Left lobe of liver (tissue), 2 donors: ENCODE measurements at places on chromosomes 2 and 18.

DNA sequence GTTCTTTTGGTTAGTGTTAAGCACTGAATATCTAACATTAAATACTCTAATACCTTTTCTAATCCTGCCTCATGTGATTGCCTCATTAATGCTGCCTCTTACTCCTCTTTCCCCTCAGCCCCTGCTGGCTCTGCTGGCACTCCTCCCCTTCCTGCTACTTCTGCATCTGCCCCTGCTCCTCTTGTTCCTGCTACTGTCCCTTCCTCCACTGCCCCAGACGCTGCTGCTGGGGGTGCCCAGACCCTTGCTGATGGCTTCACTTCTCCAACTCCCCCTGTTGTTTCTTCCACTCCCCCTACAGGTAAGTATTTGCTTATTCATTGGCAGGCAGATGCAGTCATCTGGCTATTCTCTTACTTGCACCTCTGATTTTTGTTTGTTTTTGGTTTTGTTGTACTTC is 68.5 kb downstream of the ABI2 start:
- no peak for DNase-seq

GRCh38 chr2:179824961-179825360 is 36.5 kb downstream of the ZNF385B start:
- no peak for DNase-seq

DNA sequence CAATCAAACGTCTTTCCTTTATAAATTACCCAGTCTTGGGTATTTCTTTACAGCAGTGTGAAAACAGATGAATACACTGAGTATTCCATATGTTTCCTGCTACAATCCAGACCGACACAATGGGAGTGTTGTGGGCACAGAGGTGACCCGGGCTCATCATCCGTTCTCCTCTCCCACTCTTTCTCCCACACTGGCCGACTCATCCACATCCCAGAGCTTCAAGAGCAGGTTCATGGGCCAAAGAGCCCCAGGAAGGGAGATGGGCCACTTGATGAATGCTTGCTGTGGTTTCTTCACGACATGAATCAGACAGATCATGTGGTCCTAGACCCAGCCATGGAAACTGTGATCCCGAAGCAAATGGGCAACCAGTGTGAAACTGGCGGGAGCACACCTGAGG is 4.1 kb upstream of the COPS8 start:
- no peak for DNase-seq

- DNase-seq: no peak
Observed at GRCh38 chr2:127535422-127535901, at the start of gene MYO7B. Gene MYO7B (plus strand): TSS chr2:127535683. CDS start chr2:127559723, 24,040 bp downstream.

GRCh38 chr2:67164771-67165522 is 232.2 kb upstream of the ETAA1 start:
- DNase-seq: no peak

- DNase-seq: no peak
Observed at GRCh38 chr2:214671319-214671885, 138.1 kb downstream of the BARD1 start.

DNA sequence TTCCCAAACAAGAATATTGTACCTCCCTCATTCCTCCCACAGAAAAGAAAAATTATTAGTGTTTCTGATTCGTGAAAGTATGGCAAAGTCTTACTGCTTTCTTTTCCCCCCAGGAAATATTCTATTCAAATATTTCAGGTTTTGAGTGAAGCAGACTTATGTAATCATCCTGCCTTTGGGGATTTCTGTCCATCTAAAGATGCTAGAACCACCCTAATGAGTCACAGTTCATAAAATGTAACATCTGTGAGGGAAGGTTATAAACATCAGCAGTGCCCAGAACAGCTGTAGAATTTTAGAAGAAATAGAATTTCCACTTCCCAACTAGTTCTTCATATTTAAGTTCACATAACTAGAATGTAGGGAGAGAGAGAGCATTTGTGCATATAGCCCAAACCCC is 39.0 kb downstream of the EEF1B2 start:
- DNase-seq: no peak

DNA sequence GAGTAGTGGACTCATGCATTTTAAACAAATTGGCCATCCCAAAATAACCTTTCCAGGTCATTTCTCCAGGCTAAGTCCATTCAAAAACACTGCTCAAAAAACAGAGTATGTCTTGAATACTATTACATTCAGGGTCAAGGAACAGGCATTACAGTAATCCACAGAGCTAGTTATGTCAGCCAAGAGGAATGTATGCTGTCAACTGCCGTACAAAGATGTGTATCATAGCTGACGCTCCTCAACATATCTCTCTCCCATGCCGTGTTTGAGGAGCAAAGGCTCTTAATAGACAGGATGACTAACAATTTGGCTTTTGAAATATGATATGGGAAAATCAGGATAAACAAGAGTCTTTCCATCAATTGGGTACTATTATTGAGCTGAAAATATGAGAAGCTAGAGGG is 68.8 kb upstream of the KCTD1 start:
- DNase-seq: no peak

DNA sequence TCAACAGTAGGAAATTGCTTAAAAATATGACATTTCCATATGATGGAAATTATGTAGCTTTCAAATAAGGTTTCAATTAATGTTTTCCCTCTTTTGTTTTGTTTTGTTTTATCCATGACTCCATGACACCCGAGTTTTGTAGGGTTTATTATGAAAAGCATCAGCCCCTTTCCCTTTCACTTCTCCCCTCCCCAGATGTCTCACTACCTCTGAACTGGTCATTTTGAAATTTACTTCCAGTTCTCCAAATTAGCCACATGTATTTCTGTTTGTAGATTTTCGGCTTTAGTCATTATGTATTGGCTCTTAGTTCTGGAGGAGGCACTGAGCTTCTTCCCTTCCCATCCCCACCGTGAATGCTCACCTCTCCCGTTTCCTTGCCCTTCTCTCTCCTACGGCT is 18.6 kb upstream of the VPS4B start:
- no peak for DNase-seq

DNA sequence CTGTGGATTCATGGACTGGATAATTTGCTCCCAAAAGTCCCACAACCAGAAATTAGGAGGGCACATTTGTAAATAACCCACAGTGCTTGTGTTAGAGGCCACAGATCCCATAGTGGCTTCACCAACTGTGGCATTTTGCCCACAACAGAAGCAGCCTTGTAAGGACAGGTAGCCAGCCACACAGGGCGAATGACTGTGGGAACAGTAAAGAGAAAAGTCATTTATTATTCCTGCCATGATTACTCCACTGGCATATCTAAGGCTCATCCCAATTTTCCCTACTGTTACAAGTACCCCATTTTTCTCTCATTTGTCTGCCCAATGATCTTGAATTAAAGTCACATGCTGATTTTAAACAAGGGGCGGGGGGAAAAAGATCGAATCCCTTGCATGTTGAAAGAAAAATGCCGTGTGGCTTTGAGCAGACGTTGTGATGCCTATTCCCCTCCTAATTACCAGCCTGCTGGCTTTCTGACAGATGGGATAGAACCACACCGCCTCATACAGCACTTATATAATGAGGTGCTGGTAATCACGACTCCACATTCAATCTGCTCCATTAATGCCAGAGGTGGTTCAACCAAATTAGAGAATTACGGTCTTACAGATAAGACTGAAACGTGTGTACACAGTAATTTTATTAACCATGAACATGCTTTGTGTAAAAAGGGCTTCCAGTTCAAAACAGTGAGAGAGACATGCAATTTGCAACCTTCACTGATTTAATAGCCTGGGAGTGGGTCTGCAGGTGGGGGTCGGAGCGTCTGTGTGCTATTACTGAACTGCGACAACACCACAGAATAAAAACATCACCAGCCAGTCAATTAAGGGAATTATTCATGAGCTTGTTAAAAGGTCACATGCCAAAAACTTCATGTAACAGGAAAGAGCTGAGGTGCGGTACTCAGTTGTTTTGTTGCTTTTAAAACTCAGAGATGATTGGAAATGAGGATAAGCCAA is 196.0 kb downstream of the TMEM163 start:
- DNase-seq: no peak

DNA sequence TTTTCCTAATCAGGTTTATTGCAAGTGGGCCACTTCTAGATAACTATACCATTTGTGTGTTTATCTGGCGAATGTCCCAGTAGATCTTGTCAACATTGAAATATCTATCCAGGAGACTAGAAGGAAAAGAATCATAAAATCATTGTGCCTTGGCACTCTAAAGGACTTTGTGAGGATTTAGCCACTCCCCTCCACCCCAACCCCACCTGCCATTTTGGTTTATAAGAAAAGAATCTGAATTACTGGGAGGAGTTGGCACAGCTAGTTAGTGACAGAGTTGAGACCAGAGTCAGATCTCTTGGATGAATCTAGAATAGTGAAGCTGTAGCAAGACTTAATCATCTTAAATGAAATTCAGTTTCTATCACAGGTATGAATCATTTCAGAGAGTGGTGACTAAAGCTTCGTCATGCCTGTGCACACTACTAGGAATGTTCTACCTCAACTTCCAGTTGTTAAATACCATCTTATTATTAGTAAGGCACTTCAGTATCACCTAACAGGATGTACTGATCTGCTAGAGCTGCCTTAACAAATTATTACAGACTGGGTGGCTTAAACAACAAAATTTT is 212.7 kb upstream of the SLC14A2 start:
- no peak for DNase-seq

GRCh38 chr2:214895469-214895868 is 86.0 kb upstream of the BARD1 start:
- no peak for DNase-seq

DNA sequence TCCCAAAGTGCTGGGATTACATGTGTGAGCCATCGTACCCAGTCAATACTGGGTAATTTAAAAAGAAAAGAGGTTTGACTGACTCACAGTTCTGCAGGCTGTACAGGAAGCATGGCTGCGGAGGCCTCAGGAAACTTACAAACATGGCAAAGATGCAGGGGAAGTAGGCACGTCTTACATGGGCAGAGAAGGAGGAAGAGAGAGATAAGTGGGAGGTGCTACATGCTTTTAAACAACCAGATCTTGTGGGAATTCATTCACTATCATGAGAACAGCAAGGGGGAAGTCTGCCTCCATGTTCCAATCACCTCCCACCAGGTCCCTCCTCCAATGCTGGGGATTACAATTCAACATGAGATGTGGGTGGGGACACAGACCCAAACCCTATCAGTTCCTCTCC is 192.5 kb downstream of the ATAD2B start:
- no peak for DNase-seq

DNA sequence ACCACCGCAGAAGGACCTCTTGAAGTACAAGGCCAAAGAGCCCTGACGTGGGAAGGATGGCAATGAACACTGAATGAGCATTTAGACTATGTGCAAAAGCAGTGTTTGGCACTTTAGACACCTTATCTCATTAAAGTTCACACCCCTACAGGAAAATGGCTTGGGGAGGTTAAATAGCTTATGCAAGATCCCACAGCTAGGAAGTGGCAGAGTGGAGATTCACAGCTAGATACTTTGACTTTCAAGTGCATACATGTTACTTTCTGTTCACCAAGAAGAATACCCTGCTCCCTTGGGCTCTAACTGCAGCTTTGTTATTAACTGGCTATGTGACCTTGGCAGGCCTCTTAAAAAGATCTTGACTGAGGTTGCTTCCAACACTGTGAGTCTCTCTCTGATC is 58.2 kb downstream of the ICOS start:
- DNase-seq: no peak

GRCh38 chr2:214265991-214266489 is 144.8 kb upstream of the VWC2L start:
- no peak for DNase-seq

- no peak for DNase-seq
Observed at GRCh38 chr2:21754164-21754788, 630.5 kb downstream of the TDRD15 start.

GRCh38 chr2:195307751-195308150 is 349.3 kb upstream of the SLC39A10 start:
- DNase-seq: no peak

DNA sequence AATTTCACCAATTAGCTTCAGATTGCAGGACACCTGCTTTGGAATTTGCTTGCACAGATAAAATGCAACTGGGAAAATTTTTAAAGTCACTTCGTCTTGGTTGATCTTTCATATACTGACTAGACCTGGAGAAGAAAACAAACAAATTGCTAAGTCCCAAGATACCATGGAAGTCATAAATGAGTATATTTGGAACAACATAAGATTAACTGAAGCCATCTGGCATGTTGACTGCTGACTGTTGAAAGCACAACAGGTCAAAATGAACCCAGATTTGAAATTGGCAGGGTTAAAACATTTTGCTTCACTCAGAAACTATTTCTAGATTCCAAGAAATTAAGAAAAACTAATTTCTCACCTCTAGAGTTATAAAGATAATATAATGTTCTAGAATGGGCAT is 470.7 kb downstream of the LPIN1 start:
- no peak for DNase-seq

- DNase-seq: no peak
Observed at GRCh38 chr2:74558284-74559230, 4.0 kb downstream of the DOK1 start.

- DNase-seq: no peak
Observed at GRCh38 chr2:165757906-165758675, 36.0 kb downstream of the GALNT3 start.

- DNase-seq: no peak
Observed at GRCh38 chr18:21194871-21195771, 46.9 kb upstream of the GREB1L start.

DNA sequence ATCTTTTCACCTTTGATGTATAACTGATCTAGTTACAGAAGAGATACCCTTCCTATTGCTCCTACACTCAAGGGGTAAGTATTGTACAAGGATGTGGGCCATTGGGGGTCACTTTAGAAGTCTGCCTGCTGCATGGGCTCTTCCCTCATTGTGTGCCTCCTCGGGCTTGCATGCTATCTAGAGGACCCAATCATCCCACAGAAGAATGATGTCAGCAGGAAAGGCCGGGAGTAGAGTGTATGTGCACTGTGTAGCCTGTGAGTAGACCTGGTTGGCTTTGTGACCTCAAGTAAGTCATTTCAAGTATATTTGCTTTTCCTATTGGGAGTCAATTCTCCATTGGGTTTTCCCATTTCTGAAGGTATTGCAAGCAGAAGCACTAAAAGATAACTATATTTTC is 129.5 kb upstream of the TRIB2 start:
- no peak for DNase-seq

- no peak for DNase-seq
Observed at GRCh38 chr2:157938556-157938955, 62.4 kb upstream of the ACVR1 start.

DNA sequence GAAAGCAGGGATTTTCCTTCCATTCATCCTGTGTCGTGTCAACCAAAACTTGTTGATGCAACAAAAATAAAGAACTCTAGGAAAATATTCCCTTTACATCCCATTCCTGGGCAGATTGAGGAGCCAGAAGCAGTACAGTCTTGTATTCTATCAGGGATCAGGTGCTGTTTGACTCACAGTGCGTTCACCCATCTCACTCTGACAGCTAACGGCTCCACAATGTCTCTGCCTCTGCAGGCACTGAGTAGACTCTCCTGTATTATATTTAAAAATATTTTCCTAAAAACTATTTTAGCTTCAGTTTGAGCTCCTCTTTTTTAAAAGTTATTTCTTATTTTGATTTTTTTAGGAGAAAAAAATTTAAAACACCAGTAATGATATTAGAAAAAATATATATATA is 600.6 kb upstream of the SALL3 start:
- no peak for DNase-seq

- DNase-seq: no peak
Observed at GRCh38 chr2:132422736-132423135, 6.1 kb downstream of the GPR39 start.

- no peak for DNase-seq
Observed at GRCh38 chr2:7458066-7458465, 540.9 kb downstream of the RNF144A start.

GRCh38 chr2:99278793-99279291 is 22.2 kb downstream of the LYG1 start:
- no peak for DNase-seq
